Spleen (tissue), 13 donors: ENCODE measurements at places on chromosomes 4 and X.

- no peak overlapping the region for H3K4me3 ChIP-seq
Measured at GRCh38 chrX:122046815-122047214, 999.4 kb downstream of the GLUD2 start.

DNA sequence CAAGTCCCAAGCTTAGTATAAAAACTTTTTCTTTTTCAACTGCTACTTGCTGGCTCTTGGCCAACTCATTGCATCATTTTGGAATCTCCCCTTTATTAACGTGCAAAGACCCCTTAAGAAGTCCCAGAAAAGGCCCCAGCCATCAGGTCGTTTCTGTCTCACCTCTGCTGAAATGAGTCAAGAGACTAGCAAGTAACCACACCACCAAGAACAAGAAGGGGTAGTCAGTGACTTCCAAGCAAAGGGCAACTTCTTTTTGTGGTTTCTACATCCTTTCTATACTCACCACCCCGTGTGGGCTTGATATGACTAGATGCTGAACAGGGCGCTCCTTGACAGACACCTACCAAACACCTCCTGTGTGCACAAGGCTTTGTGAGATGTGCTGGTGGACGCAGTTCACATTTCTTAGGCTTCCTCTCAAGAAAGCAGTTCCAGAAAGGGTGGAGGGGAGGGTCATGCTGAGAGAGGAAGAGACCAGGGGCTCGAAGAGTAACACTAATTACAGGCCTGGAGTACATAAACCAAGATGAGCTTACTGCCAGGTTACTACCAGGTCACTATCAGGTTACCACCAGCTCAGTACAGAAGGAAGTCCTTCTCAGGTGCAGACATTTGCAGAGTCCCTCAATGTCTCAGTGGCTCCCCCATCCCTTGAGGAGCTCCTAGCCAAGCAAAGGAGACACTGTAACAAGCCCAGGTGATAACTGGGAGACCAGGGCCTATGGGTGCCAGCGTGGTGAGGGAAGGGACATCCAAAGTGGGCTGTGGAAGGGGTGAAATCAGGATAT, 19.3 kb downstream of the JAKMIP1 start:
- no peaks in the 10 kb centered on the region for H3K36me3 ChIP-seq
- H3K27ac ChIP-seq = no peak overlapping the region
- no peaks in the 10 kb centered on the region for H3K27me3 ChIP-seq
- no peaks in the 10 kb centered on the region for H3K4me1 ChIP-seq
- no peak overlapping the region for H3K4me3 ChIP-seq
- no peak for DNase-seq

DNA sequence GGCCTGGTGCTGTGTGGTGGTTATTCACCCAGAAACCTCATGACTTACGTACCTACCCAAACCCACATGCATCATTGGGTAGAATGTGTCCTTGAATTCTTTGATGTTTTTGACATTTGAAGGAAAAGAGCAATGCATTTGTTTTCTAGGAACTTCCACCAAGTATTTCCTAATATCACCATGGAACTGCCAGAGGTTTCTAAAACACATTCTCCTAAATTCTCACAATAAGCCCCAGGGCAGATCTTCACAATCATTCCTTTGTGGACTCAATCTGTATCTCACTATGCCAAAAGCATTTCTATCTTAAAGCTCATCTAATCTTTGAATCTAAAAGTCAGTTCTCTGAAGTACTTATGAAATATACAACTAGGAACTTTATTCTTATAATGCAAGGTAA, 8.3 kb upstream of the ODAM start:
- H3K36me3 ChIP-seq = no peaks in the 10 kb centered on the region
- no peak overlapping the region for H3K27ac ChIP-seq
- no peak for DNase-seq
- H3K4me3 ChIP-seq = no peak overlapping the region

DNA sequence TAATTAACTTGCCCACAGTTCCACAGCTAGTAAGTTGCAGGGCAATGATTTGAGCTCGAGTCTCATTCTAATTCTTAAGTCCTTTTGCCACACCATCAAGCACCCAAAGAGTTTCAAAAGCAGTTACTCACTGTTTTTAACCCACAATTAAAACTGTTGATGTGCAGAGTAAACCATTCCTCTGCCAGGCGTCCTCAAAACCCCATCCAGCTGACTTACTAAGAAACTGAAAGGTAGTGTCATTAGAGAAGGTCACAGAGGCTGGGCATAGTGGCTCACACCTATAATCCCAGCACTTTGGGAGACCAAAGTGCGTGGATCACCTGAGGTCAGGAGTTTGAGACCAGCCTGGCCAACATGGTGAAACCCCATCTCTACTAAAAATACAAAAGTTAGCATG, 121.7 kb downstream of the CHIC2 start:
- no peaks in the 10 kb centered on the region for H3K36me3 ChIP-seq
- no peak overlapping the region for H3K4me3 ChIP-seq
- no peaks in the 10 kb centered on the region for H3K4me1 ChIP-seq
- no peaks in the 10 kb centered on the region for H3K27me3 ChIP-seq

DNA sequence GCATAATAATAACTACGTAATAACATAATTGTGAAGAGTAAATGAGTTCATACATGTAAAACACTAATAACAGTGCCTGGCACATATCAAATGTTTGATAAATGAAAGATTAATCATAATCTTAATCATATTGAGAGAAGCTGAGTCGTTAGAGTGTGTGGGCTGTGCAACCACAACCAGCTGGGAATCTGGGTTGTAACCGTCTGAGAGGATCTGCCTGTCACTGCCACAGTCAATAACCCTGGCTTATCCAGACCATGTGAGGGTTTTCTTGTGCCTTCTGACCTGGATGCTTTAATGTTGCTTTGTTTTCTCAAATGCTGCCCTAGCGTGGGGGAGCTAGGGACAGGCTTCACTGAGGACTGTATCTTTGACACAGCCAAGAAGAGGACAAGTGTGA, 73.9 kb downstream of the TRPC5 start:
- DNase-seq = no peak
- no peak overlapping the region for H3K4me3 ChIP-seq
- no peak overlapping the region for H3K27ac ChIP-seq
- no peaks in the 10 kb centered on the region for H3K36me3 ChIP-seq
- no peaks in the 10 kb centered on the region for H3K4me1 ChIP-seq

- H3K4me1 ChIP-seq = no peaks in the 10 kb centered on the region
- no peak overlapping the region for H3K27ac ChIP-seq
- no peaks in the 10 kb centered on the region for H3K27me3 ChIP-seq
- no peak for DNase-seq
- H3K36me3 ChIP-seq = no peaks in the 10 kb centered on the region
Measured at GRCh38 chr4:172393220-172393619, 580.0 kb downstream of the GALNTL6 start.

- H3K4me1 ChIP-seq = no peaks in the 10 kb centered on the region
- H3K36me3 ChIP-seq = no peaks in the 10 kb centered on the region
- DNase-seq = no peak
- no peak overlapping the region for H3K27ac ChIP-seq
Measured at GRCh38 chrX:49862093-49862492, 17.2 kb upstream of the USP27X start.

GRCh38 chr4:129110931-129111330, 15.0 kb downstream of the C4orf33 start:
- H3K4me1 ChIP-seq = no peaks in the 10 kb centered on the region
- DNase-seq = no peak

DNA sequence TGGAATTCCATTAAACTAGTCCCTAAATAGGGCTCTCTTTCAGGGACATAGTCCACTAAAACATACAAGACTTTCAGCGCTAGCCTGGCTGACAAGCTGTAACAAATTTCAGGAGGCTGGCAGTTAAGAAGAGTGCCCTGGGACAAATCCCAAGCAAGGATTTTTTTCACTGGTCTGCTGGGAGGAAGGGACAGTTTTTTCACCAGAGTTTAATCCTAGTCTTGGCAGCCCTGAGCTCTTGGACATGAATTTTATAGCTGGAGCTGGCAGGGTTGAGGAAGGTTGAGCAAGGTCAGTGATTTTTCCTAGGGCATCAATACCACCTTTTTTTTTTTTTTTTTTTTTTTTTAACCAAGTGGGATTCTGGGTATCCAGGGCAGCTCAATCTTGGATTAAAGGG, 184.4 kb downstream of the SH2D1A start:
- H3K27ac ChIP-seq = no peak overlapping the region
- no peak for DNase-seq
- no peaks in the 10 kb centered on the region for H3K4me1 ChIP-seq
- no peak overlapping the region for H3K4me3 ChIP-seq
- H3K36me3 ChIP-seq = no peaks in the 10 kb centered on the region

DNA sequence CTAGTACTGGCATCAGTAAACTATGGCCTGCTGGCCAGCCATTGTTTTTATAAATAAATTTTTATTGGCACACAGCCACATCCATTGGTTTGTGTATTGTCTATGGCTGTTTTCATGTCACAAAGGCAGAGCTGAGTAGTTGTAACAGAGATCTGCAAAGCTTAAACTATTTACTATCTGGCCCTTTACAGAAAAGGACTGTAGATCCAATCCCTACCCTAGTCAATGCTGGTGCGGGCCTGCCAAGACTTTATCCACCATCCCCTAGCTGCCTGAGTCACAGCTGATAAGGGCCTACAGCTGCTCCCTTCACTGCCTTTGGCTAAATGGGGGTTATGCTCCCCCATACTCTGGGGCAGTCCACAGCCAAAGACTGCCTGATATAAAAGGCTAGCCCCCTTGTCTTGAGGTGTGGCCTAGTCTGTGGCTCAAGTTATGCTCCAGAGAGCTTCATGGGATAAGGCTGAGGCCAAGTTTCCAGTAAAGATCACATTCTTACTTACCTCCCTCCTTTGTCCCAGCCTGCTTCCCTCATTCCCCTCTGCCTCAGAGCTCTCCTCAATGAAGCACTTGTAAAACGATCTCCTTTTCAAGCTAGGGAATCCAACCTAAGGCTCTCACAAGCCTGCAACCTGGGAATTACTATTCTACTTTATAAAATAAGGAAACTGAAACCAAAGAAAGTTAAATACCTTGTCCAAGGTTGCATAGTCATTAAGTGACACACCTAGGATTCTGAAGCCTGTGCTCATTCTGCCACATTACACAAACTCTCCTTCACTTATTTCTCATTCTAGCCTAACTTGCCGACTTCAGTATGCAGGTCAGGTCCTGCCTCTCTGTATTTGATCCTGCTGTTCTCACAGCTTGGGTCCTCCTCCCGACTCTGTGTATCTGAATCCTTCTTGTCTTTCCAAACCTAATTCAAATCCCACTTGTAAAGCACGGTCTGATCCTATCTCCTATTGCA, 20.7 kb downstream of the ACE2 start:
- no peaks in the 10 kb centered on the region for H3K36me3 ChIP-seq
- H3K4me3 ChIP-seq = no peak overlapping the region
- no peak overlapping the region for H3K27ac ChIP-seq
- DNase-seq = no peak
- H3K27me3 ChIP-seq = no peaks in the 10 kb centered on the region

GRCh38 chrX:85992811-85993229, 54.5 kb downstream of the CHM start:
- no peaks in the 10 kb centered on the region for H3K27me3 ChIP-seq
- DNase-seq = no peak
- no peaks in the 10 kb centered on the region for H3K36me3 ChIP-seq
- peaks cover 7% of the 10 kb centered on the region for H3K4me1 ChIP-seq

GRCh38 chrX:71578253-71579135, at the start of gene GCNA:
Gene GCNA, plus strand, starts transcription at chrX:71578437. Its CDS starts 2,385 bp downstream, at chrX:71580822.
- no peak within 1 kb of the TSS for H3K27ac ChIP-seq
- no peaks in the 10 kb centered on the region for H3K27me3 ChIP-seq
- no peak within 1 kb of the TSS for H3K4me3 ChIP-seq
- no peak for DNase-seq

GRCh38 chr4:15778289-15779241, at the start of gene CD38:
Gene CD38, plus strand, starts transcription at chr4:15778328. Its CDS starts 87 bp downstream, at chr4:15778415.
- peak within 1 kb of the TSS; percentile 80 for H3K4me3 ChIP-seq
- H3K4me1 ChIP-seq = peaks cover 63% of the 10 kb centered on the region
- no peaks in the 10 kb centered on the region for H3K27me3 ChIP-seq
- peak within 1 kb of the TSS; percentile 81 for H3K27ac ChIP-seq
- DNase-seq = peak; percentile 91

DNA sequence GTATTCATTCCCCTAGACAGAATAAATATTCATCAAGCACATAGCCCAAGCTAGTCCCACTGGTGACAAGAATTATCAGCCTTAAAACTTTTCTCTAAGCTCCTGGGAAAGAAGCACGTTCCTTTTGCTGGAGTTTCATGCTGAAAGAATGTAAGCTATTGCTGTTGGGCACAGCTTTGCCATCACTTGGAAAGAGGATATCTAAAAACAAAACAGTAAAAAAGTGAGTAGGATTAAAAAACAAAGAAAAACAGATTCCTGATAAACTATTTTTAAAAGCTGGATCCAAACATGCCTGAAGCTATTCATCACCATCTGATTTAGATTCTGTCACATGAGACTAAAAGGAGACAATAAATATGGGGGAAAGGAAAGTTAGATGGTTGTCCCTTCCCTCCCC, 176.8 kb downstream of the SCFD2 start:
- H3K4me1 ChIP-seq = no peaks in the 10 kb centered on the region
- DNase-seq = no peak

DNA sequence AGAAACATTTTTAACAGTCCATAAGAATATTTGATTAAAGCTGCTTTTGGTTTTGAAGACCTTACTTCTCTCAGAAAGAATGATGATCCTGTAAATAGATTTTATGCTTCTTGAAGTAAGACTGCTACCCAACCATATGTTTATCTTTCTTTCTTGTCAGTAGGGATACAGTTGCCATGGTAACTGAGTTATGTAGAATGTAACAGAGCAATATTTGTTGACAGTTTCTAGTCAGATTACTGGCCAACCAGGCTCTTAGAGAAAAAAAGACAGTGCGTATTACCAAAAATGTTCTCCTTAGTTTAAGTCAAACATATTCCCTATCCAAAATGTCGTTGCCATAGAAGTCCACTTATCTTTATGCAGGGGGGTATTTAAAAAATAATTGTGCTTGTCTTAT, 456.8 kb downstream of the PRR32 start:
- no peak for DNase-seq
- H3K27ac ChIP-seq = no peak overlapping the region
- H3K27me3 ChIP-seq = no peaks in the 10 kb centered on the region
- H3K36me3 ChIP-seq = no peaks in the 10 kb centered on the region
- no peak overlapping the region for H3K4me3 ChIP-seq
- no peaks in the 10 kb centered on the region for H3K4me1 ChIP-seq

DNA sequence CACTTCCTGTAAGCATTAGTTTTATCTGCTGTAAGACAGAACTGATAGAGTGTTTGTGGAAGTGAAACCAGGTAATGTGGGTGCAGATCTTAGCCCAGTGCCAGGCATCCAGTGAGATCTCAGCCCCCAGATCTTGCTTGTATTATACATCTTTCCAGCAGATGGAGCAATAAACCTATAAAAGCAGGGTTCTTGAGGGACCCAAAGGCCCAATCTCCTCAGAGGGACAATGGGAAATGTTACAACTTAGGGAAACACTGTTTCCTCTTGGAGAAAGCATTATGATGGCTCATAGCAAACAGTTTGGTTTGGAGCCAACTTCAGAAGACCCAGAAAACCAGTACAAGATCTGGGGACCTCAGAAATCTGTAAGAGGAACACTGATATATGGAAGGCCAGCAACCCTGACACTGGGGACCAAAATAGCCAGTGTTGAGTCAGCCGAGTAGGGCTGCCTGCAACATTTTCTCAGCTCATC, 206.3 kb downstream of the SLC7A11 start:
- DNase-seq = no peak
- H3K27ac ChIP-seq = no peak overlapping the region
- no peaks in the 10 kb centered on the region for H3K4me1 ChIP-seq
- no peak overlapping the region for H3K4me3 ChIP-seq

- H3K27ac ChIP-seq = no peak overlapping the region
- no peaks in the 10 kb centered on the region for H3K27me3 ChIP-seq
- no peak for DNase-seq
- H3K36me3 ChIP-seq = no peaks in the 10 kb centered on the region
- no peaks in the 10 kb centered on the region for H3K4me1 ChIP-seq
Measured at GRCh38 chrX:129665916-129666644, 11.3 kb upstream of the APLN start.
